ENCODE measurements at places on chromosomes 6 and 20.

DNA sequence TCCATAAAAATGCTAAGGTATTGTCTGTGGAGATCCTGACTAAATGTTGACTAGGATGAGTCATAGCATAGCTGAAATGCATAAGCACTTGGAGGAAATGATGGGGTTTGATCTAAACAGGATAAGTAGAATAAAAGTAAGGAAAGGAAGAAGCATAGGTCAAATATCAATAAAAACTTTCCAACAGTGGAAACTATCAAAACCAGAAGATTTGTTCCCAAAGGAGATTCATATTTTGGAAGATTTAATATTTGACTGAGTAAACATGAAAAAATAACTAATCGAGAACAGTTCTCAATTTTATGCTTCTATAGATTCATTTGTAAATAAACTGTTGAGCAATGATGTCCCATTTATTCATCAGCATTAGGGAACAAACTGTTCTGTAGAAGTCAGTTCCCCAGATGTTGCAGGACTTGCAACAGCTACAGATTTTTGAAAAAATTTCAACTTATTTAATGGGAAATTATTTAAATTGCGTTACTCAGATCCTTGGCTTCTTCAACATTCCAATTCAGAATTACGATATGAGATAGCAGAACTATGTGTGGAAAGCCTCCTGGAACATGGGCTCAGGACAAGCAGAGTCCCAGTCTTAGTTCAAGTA lies 133.7 kb upstream of the TBX18 start:
- DNase-seq: no peak

- no peak for DNase-seq
These were observed 56.1 kb downstream of the ADAT2 start for GRCh38 chr6:143394389-143394788.

- no peak for DNase-seq
These were observed 89.7 kb upstream of the EMILIN3 start for GRCh38 chr20:41456351-41456750.

GRCh38 chr6:141165002-141165665 lies 967.6 kb upstream of the GJE1 start:
- DNase-seq: no peak

DNA sequence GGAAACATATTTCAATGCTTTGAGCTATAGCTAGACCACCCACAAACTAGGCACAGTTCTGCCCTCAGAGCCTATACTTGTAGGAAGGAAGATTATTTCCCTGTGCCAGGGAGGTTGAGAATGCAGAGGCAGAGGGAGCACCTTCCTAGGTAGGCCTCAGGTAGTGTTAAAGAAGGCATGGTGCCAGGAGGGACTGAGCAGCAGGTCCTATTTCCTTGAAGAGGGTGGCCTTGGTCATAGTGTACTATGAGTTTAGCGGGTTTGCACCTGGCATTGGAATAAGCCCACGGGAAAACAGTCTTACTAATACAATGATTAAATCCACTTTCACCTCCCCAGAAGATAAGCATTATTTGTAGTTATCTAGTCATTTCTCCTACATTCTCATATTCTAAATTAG lies 375.4 kb downstream of the CDKAL1 start:
- DNase-seq: no peak

DNA sequence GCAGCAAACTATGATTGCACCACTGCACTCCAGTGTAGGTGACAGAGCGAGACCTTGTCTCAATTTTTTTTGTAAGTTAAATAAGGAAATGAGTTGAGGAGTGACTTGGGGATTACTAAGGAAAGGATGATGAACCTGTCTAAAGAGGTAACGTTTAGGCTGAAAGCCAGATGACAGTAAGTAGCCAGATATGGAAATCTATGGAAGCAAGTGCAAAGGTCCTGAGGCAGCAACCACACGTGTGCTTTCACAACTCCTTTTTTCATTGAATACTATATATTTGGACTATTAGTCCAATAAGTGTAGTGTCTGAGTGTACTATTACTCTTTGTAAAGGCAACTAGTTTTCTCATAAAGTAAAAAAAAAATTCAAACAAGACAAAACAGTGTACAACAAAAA lies 147.4 kb downstream of the CD24 start:
- no peak for DNase-seq

- no peak for DNase-seq
These were observed 77.9 kb upstream of the ID4 start for GRCh38 chr6:19759117-19759880.

DNA sequence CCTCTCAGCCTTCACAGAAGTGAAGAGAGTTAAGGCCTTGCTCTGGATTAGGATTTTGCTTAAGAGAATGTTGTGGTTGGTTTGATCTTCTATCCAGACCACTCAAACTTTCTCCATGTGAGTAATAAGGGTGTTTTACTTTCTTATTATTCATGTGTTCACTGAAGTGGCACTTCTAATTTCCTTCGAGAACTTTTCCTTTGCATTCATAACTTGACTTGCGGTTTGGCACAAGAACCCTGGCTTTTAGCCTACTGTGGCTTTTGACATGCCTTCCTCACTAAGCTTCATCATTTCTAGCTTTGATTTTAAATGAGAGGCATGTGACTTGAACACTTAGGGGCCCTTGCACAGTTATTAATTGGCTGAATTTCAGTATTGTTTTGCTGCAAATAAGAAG lies 166.1 kb upstream of the OPRM1 start:
- no peak for DNase-seq

GRCh38 chr20:25033924-25034300 lies 24.0 kb downstream of the ACSS1 start:
- DNase-seq: no peak

GRCh38 chr20:39390186-39390585 lies 428.0 kb downstream of the DHX35 start:
- no peak for DNase-seq

DNA sequence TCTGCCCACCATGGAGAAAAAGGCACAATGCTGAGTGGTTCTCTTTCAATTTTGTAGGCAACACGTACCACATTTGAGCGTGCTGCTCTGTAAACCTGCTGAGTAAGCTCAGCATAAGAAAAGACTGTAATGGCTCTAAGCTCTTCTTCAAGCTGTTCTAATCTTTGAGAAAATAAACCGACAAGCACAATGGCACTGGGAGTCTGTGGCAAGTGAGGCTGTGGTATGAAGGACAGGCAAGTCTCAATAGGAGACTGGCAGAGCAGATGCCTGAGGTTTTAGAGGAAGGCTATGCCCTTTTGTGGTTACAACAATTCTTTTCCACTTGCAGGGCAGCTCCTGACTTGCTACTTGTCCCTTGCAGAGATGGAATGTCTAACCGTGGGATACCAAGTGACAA lies 136.7 kb upstream of the EXOC2 start:
- no peak for DNase-seq

DNA sequence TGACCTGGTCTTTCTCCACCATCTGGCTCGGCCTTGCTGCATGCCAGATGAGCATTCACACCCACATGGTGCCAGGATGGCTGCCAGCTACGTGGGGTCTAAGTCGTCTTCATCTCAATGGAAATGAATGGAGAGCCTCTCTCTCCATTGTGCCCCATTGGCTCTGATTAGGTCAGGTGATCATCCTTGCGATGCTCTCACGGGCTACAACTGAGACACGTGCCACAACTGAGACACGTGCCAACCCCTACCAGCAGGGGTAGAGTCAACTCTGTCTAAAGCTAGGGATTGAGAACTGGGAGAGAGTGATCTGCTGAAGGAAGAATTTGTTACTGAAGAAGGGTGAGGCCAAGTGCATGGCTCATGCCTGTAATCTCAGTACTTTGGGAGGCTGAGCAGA lies 67.3 kb upstream of the RALY start:
- DNase-seq: no peak

DNA sequence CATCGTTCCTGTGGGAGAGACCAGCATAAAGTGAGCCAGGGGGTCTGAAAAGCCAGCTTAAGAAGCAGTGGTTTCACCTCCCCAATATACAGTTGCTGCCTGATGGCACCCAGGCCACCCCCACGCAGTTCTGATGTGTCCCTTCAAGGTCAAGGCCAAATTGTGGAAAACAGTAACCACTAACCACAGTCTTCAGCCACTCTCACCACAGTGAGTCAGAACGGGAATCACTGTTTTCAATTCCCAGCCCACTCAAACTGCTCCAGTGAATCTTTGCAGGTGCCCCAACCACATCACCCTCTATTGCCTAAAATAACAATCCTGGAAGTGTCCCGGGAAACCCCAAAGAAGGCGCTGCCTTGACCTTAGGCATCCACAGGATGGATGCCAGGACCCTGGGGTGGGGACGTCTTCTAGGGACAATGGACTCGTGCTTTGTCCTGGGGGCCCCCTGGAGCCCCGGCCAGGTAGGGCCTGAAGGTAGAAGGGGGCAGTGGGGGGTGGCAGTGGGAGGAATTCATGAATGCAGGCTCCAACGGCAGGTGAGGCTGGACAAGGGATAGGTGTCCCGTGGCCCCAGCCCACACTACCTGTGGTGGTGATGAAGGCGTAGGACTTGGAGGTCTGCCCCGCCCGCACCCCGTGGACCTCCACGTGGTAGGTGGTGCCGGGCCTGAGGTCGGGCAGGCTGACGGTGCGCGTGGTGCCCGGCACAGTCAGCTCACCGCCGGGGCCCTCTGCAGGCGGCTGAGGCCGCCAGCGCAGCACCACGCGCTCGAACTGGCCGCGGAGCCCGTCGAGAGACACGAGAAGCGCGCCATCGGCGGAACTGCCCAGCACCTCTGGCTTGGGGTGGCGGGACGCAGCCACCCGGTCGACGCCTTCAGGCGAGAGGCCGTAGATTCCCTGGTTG lies 22.2 kb downstream of the TNXB start:
- no peak for DNase-seq

GRCh38 chr6:72784581-72784980 lies 162.7 kb downstream of the KCNQ5 start:
- no peak for DNase-seq

DNA sequence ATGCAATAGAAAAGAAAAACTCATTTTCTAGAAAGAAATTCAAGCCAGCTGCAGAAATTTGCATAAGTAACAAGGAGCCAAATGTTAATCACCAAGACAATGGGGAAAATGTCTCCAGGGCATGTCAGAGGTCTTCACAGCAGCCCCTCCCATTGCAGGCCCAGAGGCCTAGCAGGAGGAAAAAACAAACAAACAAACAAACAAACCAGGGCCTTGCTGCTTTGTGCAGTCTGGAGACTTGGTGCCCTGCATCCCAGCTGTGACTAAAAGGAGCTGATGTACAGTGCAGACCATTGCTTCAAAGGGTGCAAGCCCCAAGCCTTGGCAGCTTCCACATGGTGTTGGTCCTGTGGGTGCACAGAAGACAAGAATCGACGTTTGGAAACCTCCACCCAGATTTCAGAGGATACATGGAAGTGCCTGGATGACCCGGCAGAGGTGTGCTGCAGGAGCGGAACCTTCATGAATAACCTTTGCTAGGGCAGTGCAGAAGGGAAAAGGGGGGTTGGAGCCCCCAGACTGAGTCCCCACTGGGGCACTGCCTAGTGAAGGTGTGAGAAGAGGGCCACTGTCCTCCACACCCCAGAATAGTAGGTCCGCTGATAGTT lies 110.9 kb upstream of the AKAP12 start:
- no peak for DNase-seq

DNA sequence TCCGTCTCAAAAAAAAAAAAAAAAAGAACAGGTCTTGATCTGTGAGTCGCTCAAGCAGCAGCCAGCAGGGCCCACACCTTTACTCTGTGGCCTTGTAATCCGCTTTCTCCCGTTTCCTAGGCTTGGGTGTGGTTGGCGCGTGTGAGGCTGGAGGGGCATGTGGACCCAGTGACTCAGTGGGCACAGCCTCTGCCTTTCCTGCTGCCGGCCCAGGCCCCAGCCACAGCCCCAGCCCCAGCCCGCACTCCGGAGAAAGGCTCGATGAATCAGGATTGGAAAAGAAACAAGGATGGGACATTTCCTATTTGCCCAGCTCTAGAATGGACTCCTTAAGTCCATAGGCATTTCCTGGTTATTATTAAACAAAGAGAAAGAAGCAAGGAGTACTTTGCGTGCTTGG lies 4.3 kb downstream of the BHLHE23 start:
- DNase-seq: no peak

DNA sequence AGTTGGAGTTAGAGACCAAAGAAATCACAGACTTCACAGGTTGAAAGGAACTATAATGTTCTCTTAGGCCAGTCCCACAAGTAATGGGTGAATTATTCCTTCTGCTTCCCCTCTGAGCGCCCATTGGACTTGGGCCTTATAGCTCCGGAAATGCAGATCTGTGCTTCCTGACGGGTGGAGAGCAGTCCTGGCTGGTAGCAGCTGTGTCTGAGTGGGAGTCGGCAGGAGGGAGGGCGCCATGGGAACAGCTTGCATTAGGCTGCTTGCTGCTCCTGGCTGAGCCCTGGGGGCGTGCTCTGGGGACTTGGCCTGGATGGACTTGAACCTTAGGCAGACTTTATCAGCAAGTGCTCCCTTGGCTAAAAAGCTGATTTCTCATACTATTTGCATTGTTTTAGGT lies 18.4 kb upstream of the NUP153 start:
- DNase-seq: no peak

DNA sequence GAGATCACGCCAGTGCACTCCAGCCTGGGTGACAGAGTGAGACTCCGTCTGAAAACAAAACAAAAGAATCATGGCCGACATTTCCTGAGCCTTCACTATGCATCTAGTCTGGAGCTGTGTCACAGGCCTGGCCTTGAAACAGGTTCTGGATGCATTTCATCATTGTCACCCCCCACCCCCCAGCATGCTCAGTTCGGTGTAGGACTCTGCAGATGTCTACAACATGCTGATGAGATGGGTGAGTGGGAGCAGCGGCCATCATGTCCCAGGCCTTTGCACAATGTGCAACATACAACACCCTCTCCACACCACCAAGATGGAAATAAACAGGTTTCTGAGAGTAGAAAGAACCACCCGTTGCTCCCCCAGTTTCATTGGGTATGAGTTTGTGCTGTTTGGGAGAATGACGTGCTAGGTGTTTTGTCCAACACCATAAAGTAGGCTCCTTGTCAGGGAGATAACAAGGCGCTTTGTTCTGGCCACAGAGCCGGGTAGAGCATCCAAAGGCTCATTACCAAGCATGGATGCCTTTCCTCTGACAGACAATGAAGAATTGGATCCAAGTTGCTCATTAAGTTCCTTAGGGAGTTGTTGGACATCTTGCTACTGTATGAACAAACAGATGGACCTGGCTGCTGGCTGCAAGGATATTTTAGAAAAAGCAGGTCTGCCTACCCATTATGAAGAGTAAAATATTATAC lies 22.1 kb downstream of the SNHG17 start:
- no peak for DNase-seq

- no peak for DNase-seq
These were observed 425.1 kb upstream of the JAG1 start for GRCh38 chr20:11098888-11099287.

DNA sequence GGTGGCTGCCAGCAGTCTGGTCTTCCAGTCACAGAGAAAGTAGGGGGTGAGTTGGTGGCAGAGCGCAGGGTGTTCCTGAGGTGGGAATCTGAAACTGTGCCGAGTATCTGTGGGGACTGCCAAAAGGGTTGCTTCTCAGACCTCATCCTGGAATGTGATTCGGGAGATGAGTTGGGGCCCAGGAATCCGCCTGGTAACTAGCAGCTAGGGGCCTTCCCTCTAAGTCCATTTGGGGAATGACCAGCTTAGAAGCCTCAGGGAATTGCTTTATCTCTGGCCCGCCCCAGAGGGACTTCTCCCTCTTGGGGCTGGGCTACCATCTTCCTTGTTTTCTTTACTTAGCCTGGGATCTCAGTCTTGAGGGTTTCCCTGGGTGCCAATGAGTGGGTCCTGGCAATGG lies 49.6 kb downstream of the MOCS1 start:
- DNase-seq: no peak

GRCh38 chr6:21679761-21680265 lies 86.3 kb downstream of the SOX4 start:
- no peak for DNase-seq

- DNase-seq: no peak
These were observed 14.2 kb downstream of the PRR18 start for GRCh38 chr6:166293731-166294584.

Data from vagina (tissue), 2 donors.